ENCODE measurements at places on chromosomes 1 and 21.

GRCh38 chr1:53255031-53255430, 16.7 kb upstream of the MAGOH start:
- DNase-seq = no peak
- no peak overlapping the region for H3K27ac ChIP-seq
- no peaks in the 10 kb centered on the region for H3K4me1 ChIP-seq
- peaks cover 10% of the 10 kb centered on the region for H3K36me3 ChIP-seq
- no peak overlapping the region for H3K4me3 ChIP-seq
- H3K27me3 ChIP-seq = no peaks in the 10 kb centered on the region

- no peak within 1 kb of the TSS for H3K27ac ChIP-seq
- DNase-seq = no peak
- peak within 1 kb of the TSS; percentile 21 for H3K4me3 ChIP-seq
- peaks cover 31% of the 10 kb centered on the region for H3K27me3 ChIP-seq
Observed at GRCh38 chr21:32412162-32413014, at the start of gene EVA1C. EVA1C (plus strand) TSS chr21:32412706; CDS start chr21:32412854, 148 bp downstream.

DNA sequence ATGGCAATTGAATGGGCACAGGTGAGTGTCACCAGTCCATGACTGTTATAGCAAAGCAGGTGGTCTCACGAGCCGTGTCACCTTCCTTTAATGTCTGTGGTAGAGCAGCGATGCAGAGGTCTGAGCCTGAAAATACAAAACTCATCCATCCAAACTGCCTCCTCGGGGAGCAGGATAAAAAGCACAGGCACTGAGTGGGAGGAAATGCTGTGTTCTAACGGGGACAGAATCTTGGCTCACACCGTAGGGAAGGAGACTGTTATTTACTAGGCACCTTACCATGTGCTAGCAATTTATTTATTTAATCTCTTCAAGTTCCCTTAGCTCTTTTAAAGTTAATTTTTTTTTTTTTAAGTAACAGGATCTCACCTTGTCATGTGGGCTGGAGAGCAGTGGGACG, 1.2 kb downstream of the ASCL5 start:
- H3K36me3 ChIP-seq = no peaks in the 10 kb centered on the region
- H3K4me3 ChIP-seq = no peak overlapping the region
- no peak overlapping the region for H3K27ac ChIP-seq
- H3K4me1 ChIP-seq = peaks cover 11% of the 10 kb centered on the region
- no peak for DNase-seq

DNA sequence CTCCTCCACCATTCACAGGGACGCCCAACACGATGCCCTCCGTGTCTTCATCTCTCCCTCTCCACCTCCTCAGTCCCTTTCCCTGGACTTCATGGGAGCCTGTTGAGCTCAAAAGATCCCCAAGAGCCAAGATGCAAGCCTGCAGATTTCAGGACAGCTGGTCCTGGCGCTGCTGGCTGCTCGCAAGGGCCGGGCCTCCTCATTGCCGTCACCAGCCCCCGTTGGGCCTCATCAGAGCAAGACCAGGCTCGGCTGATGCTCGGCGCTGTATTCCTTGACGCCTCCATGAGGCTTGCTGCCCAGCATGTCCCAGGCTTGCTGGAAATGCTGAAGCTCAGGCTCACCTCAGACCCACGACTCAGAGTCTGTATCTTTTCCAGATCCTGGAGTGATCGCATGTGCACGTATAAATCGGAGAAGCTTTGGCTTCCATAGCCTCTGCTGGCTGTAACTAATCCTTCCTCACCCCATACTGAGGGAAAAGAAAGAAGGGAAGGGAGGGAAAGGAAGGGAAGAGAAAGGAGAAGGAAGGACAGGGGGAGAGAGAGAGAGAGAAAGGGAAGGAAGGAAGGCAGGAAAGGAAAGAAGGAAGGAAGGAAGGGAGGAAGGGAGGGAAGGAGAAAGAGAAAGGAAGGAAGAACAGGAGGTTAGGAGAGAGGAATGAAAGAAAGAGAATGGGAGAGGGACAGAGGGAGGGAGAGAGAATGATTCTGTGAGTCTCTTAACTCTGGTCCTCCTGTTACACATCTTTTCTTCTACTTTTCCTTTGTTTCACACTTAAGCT, 94.6 kb downstream of the KCNJ15 start:
- H3K36me3 ChIP-seq = no peaks in the 10 kb centered on the region
- no peak overlapping the region for H3K4me3 ChIP-seq
- no peak overlapping the region for H3K27ac ChIP-seq
- DNase-seq = no peak
- no peaks in the 10 kb centered on the region for H3K4me1 ChIP-seq
- H3K27me3 ChIP-seq = no peaks in the 10 kb centered on the region

DNA sequence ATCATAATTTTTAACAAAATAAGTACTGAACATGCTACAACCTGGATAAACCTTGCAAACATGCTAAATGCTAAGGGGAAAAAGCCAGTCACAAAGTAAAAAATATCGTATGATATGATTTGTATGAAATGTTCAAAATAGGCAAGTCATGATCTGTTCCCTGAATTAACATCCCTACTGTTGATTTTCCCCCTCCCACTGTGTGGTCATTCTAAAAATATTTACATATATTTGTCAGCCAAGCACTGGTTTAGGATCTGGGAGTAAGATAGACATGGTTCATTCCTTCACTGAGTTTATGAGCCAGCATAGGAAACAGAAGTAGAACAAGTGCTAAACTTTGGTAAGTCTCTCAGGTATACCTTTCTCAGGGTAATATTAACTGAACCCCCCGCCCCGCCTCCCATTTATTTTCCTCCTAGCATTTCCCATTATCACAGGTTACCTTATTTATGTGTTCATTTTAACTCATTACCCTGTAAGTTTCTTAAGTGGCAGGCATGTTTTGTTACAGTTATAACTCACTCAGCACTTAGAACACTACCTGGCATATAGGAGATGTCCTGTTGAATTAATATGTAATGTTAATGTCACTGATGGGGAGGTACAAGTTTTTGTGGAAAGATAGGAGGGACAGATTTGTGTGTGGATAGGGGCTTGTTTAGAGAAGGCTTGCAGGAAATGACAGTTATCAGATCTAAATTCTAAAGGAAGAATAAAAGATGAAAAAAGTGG, 12.3 kb downstream of the UQCRH start:
- no peak overlapping the region for H3K4me3 ChIP-seq
- no peaks in the 10 kb centered on the region for H3K4me1 ChIP-seq
- peaks cover 8% of the 10 kb centered on the region for H3K36me3 ChIP-seq
- H3K27ac ChIP-seq = no peak overlapping the region

- H3K4me1 ChIP-seq = peaks cover 49% of the 10 kb centered on the region
- DNase-seq = no peak
- no peak overlapping the region for H3K4me3 ChIP-seq
- H3K36me3 ChIP-seq = no peaks in the 10 kb centered on the region
Observed at GRCh38 chr21:44896561-44897286, 23.2 kb upstream of the PTTG1IP start.

- H3K27me3 ChIP-seq = peaks cover 2% of the 10 kb centered on the region
- no peak overlapping the region for H3K27ac ChIP-seq
- H3K4me3 ChIP-seq = no peak overlapping the region
- H3K4me1 ChIP-seq = peaks cover 15% of the 10 kb centered on the region
- H3K36me3 ChIP-seq = no peaks in the 10 kb centered on the region
Observed at GRCh38 chr1:25727088-25727487, 72.9 kb upstream of the SELENON start.

GRCh38 chr21:37593015-37593414, 226.4 kb downstream of the DYRK1A start:
- H3K4me1 ChIP-seq = no peaks in the 10 kb centered on the region
- no peaks in the 10 kb centered on the region for H3K36me3 ChIP-seq
- H3K27ac ChIP-seq = no peak overlapping the region
- DNase-seq = no peak
- peaks cover 1% of the 10 kb centered on the region for H3K27me3 ChIP-seq
- H3K4me3 ChIP-seq = no peak overlapping the region

DNA sequence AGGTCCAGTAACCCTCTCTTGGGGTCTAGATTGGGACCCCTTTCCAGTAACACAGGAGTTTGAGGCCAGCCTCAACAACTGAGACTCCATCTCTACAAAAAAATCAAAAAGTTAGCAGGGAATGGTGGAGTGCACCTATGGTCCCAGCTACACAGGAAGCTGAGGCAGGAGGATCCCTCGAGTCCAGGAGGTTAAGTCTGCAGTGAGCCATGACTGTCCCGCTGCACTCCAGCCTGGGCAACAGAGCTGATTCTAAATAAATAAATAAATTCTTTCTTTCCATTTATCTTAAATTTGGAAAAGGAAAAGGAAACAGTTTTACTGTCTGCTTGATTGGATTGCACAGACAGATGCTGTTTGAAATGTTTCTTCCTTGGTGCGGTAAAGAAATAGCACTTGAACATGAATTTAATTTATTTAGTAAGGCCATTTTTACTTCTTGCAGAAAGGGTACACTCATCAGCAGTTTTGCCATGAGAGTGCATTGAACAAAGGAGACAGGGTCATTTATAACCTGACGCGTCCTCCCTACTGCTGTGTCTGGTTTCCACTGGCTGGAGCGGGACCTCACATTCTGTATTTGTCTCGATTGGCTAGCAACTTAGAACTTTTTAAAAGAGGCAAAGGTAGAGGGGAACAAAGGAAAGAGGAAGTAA, 37.0 kb upstream of the ZNF496 start:
- H3K27ac ChIP-seq = no peak overlapping the region
- no peaks in the 10 kb centered on the region for H3K27me3 ChIP-seq
- H3K4me1 ChIP-seq = no peaks in the 10 kb centered on the region
- no peak overlapping the region for H3K4me3 ChIP-seq
- no peak for DNase-seq

DNA sequence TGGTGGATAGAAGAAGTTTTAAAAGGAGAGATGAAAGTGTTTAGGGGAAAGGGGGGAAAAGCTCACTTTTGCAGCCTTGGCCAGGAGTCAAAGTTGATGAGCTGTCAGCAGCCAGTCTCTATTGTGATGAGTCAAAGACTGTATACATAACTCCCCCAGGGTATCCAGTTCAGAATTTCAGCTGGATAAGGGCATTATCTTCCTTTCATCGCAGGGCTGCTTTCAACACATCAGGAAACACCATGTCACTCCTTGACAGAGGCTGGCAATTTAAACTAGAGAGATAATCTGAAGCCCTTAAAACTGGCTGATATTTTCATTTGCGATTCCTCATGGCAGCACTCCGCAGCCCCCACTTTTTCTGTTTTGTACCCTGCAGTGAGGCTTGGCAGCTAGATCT, 328.5 kb downstream of the TBX15 start:
- H3K27ac ChIP-seq = no peak overlapping the region
- no peaks in the 10 kb centered on the region for H3K36me3 ChIP-seq
- no peaks in the 10 kb centered on the region for H3K4me1 ChIP-seq
- DNase-seq = no peak
- no peaks in the 10 kb centered on the region for H3K27me3 ChIP-seq

- no peak overlapping the region for H3K27ac ChIP-seq
- no peaks in the 10 kb centered on the region for H3K4me1 ChIP-seq
- DNase-seq = no peak
- H3K36me3 ChIP-seq = peaks cover 51% of the 10 kb centered on the region
- H3K4me3 ChIP-seq = no peak overlapping the region
Observed at GRCh38 chr1:212879947-212880690, 22.0 kb downstream of the FLVCR1 start.

GRCh38 chr1:234911787-234912186, 216.8 kb downstream of the TOMM20 start:
- H3K27ac ChIP-seq = no peak overlapping the region
- H3K27me3 ChIP-seq = no peaks in the 10 kb centered on the region
- no peak for DNase-seq
- H3K4me3 ChIP-seq = no peak overlapping the region
- no peaks in the 10 kb centered on the region for H3K36me3 ChIP-seq

GRCh38 chr1:206702260-206702659, 17.6 kb downstream of the MAPKAPK2 start:
- H3K27ac ChIP-seq = no peak overlapping the region
- peaks cover 44% of the 10 kb centered on the region for H3K4me1 ChIP-seq
- DNase-seq = no peak
- H3K27me3 ChIP-seq = no peaks in the 10 kb centered on the region
- H3K36me3 ChIP-seq = no peaks in the 10 kb centered on the region

- no peaks in the 10 kb centered on the region for H3K27me3 ChIP-seq
- H3K36me3 ChIP-seq = no peaks in the 10 kb centered on the region
- H3K4me1 ChIP-seq = no peaks in the 10 kb centered on the region
Observed at GRCh38 chr1:239025223-239025622, 361.1 kb upstream of the CHRM3 start.

DNA sequence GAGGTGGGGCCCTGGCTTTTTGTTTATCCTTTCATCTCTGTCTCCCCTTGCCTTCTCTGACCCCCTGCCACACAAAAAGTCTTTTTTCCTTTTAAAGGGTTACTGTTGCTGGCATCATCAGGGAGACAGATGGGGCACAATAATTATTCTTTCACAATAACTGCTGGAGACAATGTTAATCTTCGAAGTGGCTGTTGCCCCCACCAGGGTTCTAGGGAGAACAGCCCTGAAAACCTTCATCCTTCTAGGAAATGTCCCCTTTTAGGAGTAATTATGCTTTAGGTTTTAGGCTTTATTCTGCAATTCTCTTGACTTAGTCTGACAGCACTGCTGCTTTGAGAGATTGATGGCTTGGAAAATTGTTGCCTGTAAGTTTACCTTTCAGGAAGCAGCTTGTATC, 150.0 kb downstream of the NOS1AP start:
- peaks cover 26% of the 10 kb centered on the region for H3K4me1 ChIP-seq
- no peak overlapping the region for H3K27ac ChIP-seq
- no peak for DNase-seq
- no peaks in the 10 kb centered on the region for H3K36me3 ChIP-seq
- no peak overlapping the region for H3K4me3 ChIP-seq

GRCh38 chr1:92538048-92538412, 51.3 kb upstream of the GFI1 start:
- H3K4me1 ChIP-seq = peaks cover 33% of the 10 kb centered on the region
- DNase-seq = no peak
- H3K27me3 ChIP-seq = no peaks in the 10 kb centered on the region
- H3K27ac ChIP-seq = peak overlapping the region; percentile 86
- H3K4me3 ChIP-seq = no peak overlapping the region
- H3K36me3 ChIP-seq = no peaks in the 10 kb centered on the region

DNA sequence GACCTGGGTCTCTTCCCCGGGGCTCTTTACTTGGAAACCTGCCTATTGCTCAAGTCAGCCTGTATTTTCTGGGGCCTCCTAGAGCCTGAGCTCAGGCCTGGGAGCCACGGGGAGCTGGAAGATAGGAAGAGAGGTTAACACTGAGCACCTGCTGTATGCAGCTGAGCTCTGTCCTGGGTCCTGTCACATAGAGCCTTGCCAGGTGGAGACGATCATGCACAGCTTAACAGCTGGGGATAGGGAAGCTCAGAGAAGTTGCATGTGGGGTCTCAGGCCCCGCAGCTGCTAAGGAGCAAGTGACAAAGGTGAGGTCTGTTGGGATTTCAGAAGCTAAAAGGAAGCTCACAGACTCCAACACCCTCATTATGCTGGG, 127.4 kb upstream of the TMEM51 start:
- H3K4me1 ChIP-seq = peaks cover 71% of the 10 kb centered on the region
- no peaks in the 10 kb centered on the region for H3K27me3 ChIP-seq
- no peak for DNase-seq

GRCh38 chr1:92482665-92483609, 3.8 kb downstream of the GFI1 start:
- H3K27ac ChIP-seq = no peak overlapping the region
- H3K36me3 ChIP-seq = peaks cover 8% of the 10 kb centered on the region
- peak overlapping the region; percentile 5 for H3K4me3 ChIP-seq
- H3K27me3 ChIP-seq = no peaks in the 10 kb centered on the region
- DNase-seq = no peak

- no peak overlapping the region for H3K4me3 ChIP-seq
- peaks cover 14% of the 10 kb centered on the region for H3K36me3 ChIP-seq
- DNase-seq = no peak
- no peaks in the 10 kb centered on the region for H3K27me3 ChIP-seq
- no peak overlapping the region for H3K27ac ChIP-seq
Observed at GRCh38 chr21:25722631-25723030, 12.1 kb downstream of the ATP5PF start.

GRCh38 chr21:43814215-43815106, 25.1 kb downstream of the RRP1 start:
- H3K27me3 ChIP-seq = peaks cover 11% of the 10 kb centered on the region
- H3K4me1 ChIP-seq = peaks cover 65% of the 10 kb centered on the region
- no peak overlapping the region for H3K27ac ChIP-seq
- no peak for DNase-seq

All from HepG2 (cell line).